Stimulated activated CD4-positive, alpha-beta T cell treated with anti-CD3 and anti-CD28 coated beads, Interleukin-1b, Interleukin-23, amount 100 ng/mL, for 1 hour (primary cell): ENCODE measurements at places on chromosomes 16 and 17.

- no peak for DNase-seq
Measured at GRCh38 chr17:35548978-35549377, 11.5 kb upstream of the SLFN12L start.

- no peak for DNase-seq
Measured at GRCh38 chr17:45310380-45311324, 6.2 kb downstream of the MAP3K14 start.

- peak; percentile 62 for DNase-seq
Measured at GRCh38 chr16:22077700-22078313, 14.5 kb upstream of the VWA3A start.

DNA sequence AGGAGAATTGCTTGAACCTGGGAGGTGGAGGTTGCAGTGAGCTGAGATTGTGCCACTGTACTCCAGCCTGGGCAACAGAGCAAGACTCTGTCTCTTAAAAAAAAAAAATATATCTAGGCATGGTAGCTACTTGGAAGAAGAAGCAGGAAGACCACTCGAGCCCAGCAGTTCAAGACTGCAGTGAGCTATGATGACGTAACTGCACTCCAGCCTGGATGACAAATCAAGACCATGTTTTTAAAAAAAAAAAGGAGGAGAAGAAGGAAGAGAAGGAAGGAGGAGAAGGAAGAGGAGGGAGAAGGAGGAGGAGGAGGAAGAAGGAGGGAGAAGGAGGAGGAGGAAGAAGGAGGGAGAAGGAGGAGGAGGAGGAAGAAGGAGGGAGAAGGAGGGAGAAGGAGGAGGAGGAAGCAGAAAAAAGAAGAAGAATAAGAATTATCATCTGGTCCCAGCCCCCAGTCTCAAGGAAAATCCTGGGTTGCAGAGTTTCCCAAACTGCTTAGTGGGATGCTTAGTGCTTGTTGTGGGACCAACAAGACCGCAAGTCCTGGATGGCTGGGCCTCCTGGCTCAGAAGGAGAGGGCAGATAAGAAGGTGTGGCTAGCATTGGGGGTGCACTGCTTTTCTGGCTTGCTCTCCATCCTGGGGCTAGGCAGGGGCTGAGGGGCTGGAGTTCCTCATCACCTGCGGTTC lies 3.7 kb upstream of the DRC7 start:
- DNase-seq: no peak

DNA sequence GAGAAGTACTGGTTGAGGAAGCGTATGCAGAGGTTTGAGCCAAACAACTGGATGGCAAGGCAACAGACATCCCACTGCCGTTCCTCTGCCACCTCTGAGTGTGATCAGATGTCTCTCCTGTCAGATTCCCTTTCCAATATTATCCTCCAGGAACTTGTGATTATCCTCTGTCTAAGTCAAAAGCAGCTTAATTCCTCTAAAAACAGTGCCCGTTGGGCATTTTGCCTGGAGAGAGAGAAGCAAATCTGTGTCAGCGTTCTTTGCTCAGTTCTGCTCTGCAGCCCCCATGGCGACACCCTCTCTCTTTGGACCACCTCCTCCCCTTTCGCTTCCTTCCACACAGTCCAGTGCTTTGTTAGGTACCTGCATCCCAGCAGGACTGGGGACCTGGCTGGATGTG lies 56.1 kb upstream of the TBX2 start:
- no peak for DNase-seq

- DNase-seq: no peak
Measured at GRCh38 chr17:18323007-18323406, 7.9 kb downstream of the SMCR8 start.

DNA sequence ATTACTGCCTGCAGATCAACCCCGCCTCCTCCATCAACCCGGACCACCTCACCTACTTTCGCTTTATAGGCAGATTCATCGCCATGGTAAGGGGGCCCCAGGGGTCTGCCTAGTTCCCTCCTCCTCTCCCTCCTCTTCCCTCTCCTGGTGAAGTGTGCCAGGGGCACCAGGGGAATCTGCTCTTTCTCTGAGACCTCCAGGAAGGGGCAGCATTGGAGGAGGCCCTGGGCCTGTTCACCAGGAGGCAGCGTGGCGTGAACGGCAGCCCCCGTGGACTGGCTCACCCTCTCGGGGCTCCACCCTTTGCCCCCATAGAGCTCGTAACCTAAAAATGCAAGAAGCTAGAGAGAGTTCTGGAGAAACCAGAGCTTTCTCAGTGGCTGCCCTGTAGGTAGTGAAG lies 17.1 kb upstream of the CLEC18A start:
- no peak for DNase-seq

- DNase-seq: no peak
Measured at GRCh38 chr16:47970291-47970931, 185.4 kb downstream of the ABCC12 start.
